Non-pigmented ciliary epithelial cell (primary cell): ENCODE measurements at places on chromosomes 4 and X.
A peak's percentile ranks its signal among the peaks of the same experiment; 100 is the strongest.

DNA sequence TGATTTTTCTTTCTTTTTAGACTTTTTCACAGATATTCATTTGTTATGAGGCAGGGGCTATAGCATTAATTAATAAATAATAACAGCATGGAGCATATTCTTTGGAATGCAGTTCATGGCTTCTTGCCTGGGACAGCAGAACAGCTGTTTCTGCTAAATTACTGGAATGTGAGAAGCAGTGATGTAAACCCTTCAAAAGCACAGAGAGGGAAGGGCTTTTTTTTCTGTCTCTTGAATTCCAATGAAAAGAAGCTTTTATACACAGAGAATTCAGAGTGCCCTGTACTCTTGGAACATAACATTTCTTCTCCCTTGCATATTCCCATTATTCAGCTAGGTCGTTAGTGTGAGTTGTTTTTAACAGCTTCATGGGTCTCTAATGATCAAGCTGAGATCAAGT lies 28.5 kb upstream of the ANK2 start:
- DNase-seq = no peak

- no peak for DNase-seq
Observed at GRCh38 chr4:59818656-59819055, 1381.5 kb upstream of the ADGRL3 start.

- DNase-seq = no peak
Observed at GRCh38 chr4:128009428-128009827, 44.2 kb downstream of the ABHD18 start.

- DNase-seq = no peak
Observed at GRCh38 chr4:1381944-1382541, 24.2 kb downstream of the NKX1-1 start.

- DNase-seq = no peak
Observed at GRCh38 chr4:180285796-180286195, 1957.4 kb upstream of the TENM3 start.

DNA sequence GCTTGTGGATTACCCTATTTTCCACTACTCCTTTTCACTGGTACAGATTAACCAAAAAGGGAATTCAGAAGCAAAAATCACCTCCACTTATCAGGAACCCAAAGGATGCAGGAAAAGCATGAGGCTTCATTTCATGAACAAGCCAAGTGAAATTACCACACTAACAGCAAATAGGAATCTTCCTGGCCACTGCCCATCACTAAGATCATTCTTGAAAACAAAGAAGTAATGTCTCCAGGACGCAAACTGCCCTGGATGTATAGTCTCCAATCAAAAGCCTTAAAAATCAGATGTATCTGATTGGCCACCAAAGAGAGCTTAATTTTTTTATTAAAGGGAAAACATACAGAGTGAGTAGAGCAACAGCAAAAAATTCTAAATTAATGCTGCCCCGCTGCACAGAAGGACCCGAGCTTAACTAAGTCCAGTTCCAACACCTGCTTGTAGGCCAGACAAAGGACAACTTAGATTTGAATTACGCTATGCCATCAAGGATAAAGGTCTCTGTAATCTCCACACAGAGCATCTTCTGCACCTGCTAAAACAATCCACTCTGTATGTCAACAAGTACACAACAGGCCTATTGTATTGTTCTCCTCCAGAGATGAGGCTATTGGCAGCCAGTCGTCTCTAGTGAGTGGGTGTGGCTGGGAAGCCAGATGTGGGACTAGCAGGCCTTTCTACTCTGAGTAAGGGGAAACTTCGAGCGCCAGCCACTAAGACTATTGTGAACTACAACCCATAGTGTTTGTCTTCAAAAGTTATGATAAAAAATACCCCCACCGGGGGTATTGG lies 12.4 kb downstream of the ZDHHC9 start:
- no peak for DNase-seq

DNA sequence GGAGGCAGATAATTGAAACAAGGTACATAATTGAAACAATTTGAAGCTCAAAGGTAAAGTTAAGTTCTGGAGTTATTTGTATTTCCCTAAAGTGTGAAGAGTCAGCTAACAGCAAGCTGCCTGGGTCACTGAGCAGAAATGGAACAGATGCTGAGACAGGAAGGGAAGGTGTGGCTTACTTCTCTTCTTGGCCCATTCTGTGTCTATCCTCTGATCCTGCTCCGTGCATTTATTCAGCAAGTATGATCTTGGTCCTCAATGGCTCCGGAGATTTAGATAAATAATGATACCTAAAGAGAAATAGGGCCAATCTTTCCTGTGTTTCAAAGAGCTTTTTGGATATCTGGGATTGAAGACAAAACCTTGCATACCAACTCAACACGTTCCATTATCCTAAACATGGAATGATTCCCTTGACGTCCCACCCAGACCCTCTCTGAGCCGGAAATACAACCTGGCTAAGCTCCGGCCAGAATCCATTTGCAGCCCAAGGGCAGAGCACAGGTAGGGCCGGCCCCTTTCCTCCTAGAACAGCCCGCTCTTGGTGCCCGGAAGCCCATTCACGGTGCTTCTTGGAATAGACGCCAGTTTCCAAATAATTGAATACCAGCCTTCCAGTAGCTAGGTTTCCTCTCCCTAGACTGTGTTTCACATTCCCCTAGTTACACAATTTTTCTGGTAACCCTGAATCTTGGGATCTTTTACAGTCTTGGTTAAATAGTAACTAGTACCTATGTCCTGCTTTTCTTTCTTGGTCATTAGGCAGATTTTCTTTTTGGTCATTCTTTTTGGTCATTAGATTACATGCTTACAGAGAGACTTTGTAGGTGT lies 211.0 kb downstream of the NWD2 start:
- DNase-seq = no peak

GRCh38 chr4:40587826-40588225 lies 41.8 kb downstream of the RBM47 start:
- peak; percentile 31 for DNase-seq

- DNase-seq = no peak
Observed at GRCh38 chrX:19782419-19782818, 105.0 kb downstream of the SH3KBP1 start.

DNA sequence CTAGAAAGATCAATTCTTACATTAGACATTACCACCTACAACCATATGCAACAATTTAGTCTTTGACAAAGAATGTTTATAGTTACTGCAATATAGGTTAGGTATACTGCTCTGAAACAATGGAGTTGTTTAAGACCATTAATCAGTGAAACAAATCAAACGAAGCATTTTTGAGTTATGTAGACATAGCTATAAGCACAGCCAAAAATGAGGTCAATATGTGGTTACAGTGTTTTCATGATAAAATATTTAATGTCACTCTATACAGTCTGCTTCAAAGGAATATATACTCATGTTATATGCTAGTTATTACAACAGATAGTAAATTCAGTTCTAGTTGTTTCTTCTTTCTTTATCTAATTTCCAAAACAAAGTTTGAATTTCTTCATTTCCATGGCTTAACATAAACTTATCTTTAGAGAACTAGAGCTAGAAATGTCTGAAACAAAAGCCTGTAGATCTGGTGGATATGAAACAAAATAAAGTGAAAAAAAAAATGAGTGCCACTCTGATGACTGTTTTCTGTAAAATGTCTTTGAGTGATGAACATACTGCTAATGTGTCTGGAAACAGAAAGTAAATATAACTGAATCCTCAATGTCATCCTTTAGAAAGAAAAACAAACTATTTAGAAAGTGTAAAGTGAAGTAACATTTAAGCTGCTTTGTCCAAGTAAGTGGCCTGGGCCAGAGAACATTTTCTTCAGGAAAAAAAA lies 809.0 kb downstream of the FAT4 start:
- DNase-seq = no peak

DNA sequence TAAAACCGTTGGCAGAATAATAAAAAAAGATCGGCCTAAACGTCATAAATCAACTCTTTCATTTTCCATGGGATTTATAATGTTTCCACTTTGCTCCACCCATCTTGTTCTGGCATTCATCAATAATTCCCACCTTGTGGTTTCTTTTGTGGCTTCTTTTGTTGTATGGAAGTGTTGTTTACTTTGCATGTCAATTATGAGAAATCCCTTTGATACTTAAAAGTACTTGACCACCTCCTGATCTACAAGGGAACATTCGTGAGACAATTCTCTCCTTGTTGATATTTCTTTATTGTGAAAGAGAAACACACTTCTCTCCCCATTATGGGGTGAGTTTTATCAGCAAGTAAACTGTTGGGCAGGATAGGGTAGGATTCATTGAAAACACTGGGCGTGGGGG lies 2.8 kb downstream of the AMELX start:
- DNase-seq = no peak

GRCh38 chr4:123748806-123749205 lies 352.2 kb downstream of the SPRY1 start:
- no peak for DNase-seq

DNA sequence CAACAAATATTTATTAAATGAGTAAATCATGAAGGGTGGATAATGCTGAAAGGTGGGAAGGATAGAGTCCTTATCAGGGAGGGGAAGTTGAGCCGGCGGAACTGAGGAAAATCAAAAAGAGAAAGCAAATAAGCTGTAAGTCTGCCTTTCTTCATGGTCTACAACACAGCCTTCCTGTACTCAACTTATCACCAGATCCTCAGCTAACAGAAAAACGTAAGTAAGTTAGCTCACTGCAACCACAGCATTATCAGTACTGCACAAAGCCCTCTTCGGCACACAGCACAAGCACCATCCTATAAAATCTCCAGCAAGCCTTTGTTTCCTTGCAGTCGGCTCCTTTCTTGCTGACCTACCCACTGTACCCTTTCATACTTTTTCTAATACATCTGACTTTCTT lies 70.3 kb downstream of the CRMP1 start:
- DNase-seq = no peak

GRCh38 chr4:989722-990471 lies 3.1 kb downstream of the IDUA start:
- no peak for DNase-seq

DNA sequence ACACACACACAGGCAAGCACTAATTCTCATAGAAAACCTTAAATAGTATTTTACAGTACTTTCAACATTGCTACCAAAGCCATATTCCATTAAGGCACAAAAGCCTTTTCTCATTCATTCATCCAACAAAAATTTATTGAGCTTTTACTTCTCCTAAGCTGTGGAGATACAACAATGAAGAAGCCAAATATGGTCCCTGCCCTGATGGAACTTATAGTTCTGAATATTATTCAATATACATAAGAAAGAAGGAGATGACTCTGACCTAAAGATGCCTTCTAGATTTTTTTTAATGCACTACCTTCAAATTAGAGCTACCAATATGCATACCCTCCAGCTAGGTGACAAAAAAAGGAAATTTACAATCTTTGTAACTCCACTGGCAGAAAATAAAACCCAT lies 90.0 kb upstream of the WDR44 start:
- DNase-seq = no peak
